ENCODE measurements at places on chromosomes 3 and 15.

- no peak for DNase-seq
Observed at GRCh38 chr3:115513416-115513800, 109.9 kb upstream of the GAP43 start.

GRCh38 chr3:63383040-63383439, 104.9 kb downstream of the SYNPR start:
- no peak for DNase-seq

- DNase-seq = no peak
Observed at GRCh38 chr3:24166515-24166914, 221.4 kb downstream of the NR1D2 start.

GRCh38 chr15:96947296-96948229, 617.1 kb downstream of the NR2F2 start:
- DNase-seq = no peak

- DNase-seq = peak; percentile 88
Observed at GRCh38 chr3:115623044-115623868, at the start of gene GAP43. Gene GAP43 (plus strand): TSS chr3:115623510. CDS start chr3:115623690, 180 bp downstream.

- DNase-seq = no peak
Observed at GRCh38 chr3:126493051-126493450, 17.4 kb upstream of the ZXDC start.

GRCh38 chr15:80201256-80202015, 48.6 kb downstream of the FAH start:
- DNase-seq = no peak

- no peak for DNase-seq
Observed at GRCh38 chr3:166783206-166783605, 596.9 kb downstream of the ZBBX start.

GRCh38 chr3:72271216-72271615, 486.3 kb upstream of the PROK2 start:
- no peak for DNase-seq

DNA sequence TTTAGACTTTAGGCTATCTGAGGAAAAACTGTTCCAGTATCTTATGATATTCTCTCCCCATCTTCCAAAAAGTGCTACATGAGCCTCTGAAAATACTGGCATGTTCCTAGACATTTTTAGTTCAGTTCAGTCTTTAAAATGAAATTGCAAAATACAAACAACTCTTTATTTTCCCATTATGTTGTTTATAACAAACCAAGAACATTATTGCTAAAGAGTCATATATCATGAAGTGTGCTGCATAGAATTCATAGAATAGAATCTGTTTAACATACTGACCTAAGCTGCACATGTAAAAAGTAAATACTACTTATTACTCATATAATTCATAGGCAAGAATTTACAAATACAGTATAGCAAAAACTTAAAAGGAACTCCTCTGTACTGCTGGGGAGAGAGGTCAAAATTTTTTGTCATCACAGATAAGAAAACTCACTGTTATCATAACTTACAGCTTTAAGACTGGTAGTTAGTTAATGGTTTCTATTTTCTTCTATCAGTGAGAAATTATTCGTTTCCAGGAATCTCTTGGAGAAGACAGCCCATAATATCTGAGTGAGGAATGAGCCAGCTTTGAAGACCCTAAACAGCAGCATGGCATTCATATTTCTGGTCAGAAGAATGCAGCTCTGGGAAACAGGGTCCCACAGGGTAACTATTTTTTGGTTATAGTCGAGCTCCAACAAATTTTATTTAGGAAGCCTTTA, 32.2 kb downstream of the FILIP1L start:
- no peak for DNase-seq

DNA sequence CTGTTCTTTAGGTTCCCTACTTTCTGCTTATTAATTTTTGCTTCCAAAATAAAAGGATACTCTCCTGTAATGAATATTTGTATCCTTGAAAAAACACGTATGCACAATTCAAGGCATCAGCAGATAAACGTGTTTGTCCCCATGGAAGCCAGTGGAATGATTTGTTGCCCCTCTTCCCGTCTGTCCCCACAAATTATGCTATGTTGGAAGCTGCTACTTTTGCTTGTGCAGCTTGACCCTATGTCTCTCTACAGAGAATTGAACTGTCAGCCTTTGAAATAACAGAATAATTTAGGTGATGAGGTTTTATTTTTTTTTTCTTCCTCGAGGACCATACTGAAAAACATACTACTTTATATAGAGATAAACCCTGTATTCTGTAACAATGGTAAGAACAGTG, 401.5 kb upstream of the GOLIM4 start:
- no peak for DNase-seq

GRCh38 chr3:169939751-169940150, 26.9 kb upstream of the SEC62 start:
- DNase-seq = no peak

DNA sequence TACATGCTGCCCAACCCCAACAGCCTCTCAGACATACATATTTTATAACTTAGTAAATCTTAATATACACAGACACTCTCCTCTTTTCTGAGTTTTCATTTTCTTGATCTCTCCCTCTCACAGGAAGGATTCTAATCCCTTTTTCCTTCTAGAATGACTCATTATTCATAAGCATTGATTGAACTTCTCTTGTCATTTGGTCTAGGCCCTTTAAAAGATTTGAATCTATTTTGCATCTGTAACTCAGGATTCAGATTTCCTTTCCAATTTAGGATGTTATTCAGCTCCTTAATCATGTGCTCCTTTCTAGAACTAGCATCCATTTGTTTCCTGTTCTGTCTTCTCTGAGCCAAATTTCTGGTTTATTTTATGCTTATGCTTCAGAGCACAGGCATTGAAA, 624.5 kb upstream of the SGO1 start:
- no peak for DNase-seq

GRCh38 chr15:77825546-77825945, 192.8 kb upstream of the LINGO1 start:
- DNase-seq = no peak

- DNase-seq = peak; percentile 6
Observed at GRCh38 chr15:58043192-58043903, 22.2 kb downstream of the ALDH1A2 start.

GRCh38 chr3:152899306-152899705, 64.4 kb downstream of the P2RY1 start:
- DNase-seq = no peak

DNA sequence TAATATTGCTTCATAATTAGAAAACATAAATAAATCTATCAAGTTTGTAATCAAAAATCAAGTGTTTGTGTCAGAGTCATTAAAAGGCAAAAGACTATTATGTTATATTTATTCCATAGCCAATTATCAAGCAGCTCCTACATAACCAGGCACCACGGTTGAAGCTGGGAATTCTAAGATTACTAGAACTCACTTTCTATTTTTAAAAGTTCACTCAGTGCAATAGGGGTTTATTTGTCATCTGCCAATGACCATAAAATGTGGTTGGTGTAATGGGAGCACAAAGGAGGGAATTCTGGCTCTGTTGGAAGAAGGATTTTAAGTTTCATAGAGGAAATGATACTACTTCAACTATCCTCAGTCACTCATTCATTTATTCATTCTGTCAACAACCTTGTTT, 57.7 kb downstream of the TRIM69 start:
- DNase-seq = no peak

GRCh38 chr3:106542101-106542769, 673.4 kb upstream of the CBLB start:
- no peak for DNase-seq

DNA sequence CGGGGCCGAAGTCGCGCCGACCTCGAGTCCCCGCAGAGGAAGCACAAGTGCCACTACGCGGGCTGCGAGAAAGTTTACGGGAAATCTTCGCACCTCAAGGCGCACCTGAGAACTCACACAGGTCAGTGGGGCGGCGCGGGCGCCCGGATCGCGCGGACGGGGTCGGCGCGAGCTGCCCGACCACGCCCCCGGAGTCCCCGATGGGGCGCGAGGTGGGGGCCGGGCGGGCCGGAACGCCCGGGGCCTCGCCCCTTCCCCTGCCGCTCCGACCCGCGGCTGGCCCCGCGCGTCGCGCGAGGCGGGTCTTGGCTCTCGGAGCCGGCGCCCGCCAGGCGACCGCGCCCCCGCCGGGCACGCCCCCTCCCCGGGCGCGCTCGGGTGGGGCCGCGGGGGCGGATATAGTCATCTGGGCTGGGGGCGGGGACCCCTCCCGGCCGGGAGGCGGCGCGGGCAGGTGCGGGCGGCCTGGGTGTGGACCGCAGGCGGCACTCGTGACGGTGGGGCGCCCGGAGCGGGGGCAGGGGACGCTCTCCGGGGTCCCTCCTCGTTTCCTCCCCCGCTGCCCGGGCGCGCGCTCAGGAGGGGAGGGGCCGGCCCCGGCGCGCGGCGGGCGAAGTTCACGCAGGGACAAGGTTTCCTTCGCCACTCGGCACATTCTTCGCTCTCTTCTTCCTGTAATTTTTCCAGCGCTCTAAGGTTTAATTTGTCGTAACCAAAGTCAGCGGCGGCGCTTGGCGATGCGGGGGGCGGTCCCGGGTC, 1.2 kb downstream of the KLF13 start:
- DNase-seq = no peak

- DNase-seq = peak; percentile 11
Observed at GRCh38 chr15:34855413-34855812, 60.1 kb upstream of the ACTC1 start.

GRCh38 chr3:120838441-120839091, 69.4 kb upstream of the STXBP5L start:
- no peak for DNase-seq

GRCh38 chr3:51340013-51340829, 44.9 kb upstream of the MANF start:
- DNase-seq = no peak

GRCh38 chr15:44802336-44802735, 66.0 kb downstream of the TRIM69 start:
- no peak for DNase-seq

GRCh38 chr3:126521122-126521891, 2.6 kb upstream of the CHST13 start:
- DNase-seq = peak; percentile 26

DNA sequence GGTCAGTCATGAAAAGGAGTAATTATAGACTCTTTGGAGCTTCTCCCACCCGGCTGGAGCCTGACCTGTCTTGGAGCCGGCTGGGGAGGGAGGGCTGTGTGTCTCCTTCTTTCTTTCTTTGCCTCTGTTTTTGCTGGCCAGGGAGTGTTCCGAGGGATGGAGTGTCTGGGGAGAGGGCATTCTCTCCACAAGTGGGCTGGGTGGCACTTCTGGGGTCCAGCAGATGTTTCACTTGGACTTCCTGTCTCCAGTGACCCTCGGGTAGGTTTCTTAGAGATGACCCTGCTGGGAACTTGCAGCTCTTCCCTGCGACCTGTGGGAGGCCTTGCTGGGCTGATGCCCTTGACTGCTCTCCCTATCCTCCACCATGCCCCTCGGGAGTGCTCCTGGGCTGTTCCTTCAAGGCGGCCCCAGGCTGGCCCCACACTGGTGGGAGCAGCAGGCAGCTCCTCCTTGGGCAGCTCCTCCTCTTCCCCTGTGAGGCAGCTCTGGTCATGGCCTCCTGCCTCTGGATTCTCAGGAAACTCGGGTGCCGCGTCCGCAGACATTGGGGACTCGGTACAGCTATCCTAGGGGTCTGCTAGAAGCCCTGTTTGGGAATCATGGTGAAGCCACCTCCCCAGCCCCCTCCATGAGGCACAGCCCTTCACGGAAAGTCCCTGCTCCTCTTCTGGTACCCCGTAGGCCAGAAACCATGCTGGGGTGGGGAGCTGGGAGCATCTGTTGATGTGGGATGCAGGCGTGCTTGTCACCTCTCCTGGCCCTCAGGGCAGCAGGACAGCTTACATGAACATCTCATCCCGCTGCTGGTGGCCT, 44.9 kb downstream of the APBA2 start:
- no peak for DNase-seq

DNA sequence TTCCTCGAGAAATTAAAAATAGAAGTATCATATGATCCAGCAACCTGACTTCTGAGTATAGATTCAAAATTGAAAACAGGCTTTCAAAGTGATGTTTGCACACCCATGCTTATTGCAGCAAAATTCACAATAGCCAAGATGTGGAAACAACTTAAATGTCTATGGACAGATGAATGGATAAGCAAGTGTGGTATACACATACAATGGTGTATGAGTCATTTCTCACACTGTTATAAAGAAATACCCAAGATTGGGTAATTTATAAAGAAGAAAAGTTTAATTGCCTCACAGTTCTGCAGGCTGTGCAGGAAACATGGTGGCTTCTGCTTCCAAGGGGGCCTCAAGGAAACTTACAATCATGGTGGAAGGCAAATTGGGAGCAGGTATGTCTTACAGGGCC, 100.8 kb downstream of the KLF13 start:
- DNase-seq = no peak

- DNase-seq = no peak
Observed at GRCh38 chr15:89785774-89786140, 9.6 kb downstream of the MESP2 start.

DNA sequence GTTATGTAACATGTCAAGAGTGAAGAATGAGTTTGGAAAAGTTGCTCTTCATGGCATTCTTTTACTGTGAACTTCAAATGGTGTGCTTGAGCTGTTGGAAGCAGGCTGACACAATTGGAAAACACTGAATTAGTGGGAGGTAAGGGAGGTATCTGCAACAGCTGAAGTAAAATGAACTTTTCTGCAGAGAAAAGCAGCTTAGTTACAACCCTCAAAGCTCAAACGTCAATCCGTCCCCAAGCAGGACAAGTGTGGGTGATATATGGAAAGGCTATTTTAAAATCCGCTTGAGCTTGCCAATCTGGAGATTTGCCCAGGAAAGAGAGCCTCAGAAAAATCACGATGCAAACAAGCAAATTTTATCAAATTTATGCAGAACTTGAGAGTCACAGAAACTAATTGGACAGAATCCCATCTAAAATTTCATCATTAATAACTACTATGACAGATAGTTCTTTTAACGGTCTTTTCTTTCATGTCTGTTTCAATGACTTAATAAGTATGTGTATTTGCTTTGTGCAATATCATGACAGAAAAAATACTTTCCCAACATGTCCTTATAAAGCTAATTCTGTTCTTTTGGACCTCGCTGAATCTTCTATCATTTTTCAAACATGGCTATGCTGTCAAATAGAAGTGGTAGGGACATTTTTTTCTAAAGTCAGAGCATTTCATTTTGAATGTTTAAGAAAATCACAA, 266.6 kb upstream of the SLITRK3 start:
- no peak for DNase-seq
